ENCODE measurements at places on chromosomes 7 and 10.

- DNase-seq: no peak
These were observed 27.7 kb upstream of the VAX1 start for GRCh38 chr10:117165538-117166417.

- DNase-seq: no peak
These were observed 114.9 kb upstream of the SORCS3 start for GRCh38 chr10:104526188-104526587.

- no peak for DNase-seq
These were observed 5.3 kb upstream of the C1GALT1 start for GRCh38 chr7:7177044-7177517.

GRCh38 chr10:76086761-76087639 is 655.6 kb downstream of the LRMDA start:
- DNase-seq: no peak

DNA sequence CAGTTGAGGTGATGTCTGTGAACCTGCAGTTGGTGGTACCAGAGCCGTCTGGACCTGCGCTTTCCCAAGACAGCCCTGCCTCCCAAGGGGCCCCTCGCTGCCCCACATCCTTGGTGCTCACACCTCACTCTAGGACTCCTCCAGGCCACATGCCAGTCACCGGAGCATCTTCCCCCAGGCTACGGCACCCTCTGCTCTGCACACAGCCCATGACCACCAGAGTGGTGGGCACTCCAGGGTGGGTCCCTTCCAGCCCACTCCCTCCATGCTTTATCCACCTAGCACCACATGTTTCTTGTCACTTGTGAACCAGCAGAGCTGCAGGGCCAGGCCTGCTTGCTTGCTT is 183.7 kb upstream of the SH2B2 start:
- no peak for DNase-seq

DNA sequence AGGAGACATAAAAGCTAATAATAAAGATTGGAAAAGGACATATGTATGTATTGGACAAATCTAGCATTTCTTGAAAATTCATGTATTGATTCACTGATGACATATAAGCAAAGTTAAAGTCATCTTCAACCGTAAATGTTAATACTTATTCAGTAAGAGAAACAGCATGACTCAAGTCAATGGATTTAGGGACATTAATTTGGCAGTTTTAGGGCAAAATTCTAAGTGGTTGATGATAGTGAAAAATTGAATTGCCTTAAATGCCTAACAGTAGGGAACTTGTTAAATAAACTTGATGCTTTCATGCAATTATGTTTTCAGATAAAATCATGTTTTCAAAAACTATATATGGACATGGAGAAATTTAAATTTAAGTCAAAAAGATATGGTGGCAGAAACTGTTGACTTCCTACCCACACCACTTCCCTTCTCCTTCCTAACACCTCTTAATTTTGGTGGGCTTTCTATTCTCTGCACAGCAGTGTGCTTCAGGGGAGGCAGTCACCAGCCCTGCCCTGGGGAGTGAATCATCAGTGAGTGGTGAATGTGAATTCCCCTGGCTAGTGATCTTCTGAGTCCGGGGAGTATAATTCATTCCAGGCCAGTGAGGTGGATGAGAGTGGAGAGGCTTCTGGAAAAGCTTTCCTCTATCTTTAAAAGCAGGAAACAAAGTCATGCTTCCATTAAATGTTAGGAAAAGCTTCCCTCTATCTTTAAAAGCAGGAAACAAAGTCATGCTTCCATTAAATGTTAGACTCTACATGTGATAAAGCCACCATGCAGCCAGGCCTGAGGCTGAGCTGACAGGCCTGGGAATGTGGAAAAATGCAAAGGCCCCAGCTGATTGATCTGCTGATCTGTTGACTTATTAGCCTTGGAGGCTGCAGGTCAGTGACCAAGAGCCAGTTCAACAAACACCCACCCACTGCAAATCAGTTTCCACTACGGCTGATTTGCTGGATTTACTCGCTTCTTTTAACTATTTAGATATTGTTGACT is 25.2 kb upstream of the ITGB1 start:
- DNase-seq: no peak

- DNase-seq: peak; percentile 51
These were observed 104.4 kb upstream of the LRRC4 start for GRCh38 chr7:128135515-128136214.

DNA sequence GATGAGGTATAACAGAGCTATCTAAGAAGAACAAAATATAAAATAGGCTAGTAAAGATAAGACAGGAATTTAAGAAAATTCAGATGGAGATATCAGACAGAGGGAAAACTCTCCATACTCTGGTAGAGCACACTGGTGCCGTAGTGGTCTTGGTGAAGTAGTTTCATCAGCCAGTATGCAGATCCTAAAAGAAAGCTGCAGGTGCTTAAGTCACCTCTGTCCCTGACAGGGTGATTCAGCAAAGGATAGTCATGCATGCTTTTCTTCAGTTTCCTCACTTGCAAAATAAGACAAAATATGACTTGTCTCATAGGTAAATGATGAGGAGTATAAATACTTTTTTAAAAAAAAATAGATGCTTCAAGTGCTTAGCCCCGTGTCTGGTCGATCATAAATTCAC is 794.9 kb downstream of the TNS3 start:
- DNase-seq: no peak

DNA sequence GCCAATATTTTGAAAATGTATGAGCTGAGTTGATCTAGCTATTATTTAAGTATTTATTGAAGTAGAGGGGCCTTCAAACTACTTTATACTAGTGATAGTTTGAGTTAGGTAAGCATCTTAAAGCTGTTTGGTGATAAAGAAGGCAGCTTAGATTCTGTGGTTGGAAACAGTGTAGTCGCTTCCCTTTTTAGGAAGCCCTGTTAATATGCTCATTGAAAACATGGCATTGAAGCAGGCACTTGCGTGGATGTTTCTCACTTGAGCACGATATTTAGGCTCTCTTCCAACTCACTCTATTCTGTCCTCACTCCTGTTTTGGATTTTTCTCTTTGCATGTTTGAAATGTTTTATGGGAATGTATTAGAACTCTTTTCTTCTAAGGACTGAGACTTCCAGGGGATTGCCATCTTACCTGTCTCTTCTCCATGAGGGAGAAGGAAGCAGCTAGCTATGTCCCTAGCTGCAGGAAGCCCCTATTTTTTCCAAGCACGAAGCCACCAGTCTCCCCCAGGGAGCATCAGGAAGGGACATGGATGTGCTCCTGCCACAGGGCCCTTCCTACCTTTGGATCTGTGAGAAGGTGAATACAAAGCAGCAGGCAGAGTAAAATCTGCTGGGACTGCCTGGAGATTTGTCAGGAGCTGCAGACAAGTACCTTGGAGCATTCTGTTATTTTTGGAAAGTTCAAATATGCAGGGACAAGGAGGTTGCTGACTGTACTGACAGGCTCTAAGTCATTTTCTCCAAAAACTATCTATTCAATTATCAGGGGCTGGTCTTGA is 22.0 kb upstream of the BMPR1A start:
- DNase-seq: no peak

- peak; percentile 92 for DNase-seq
These were observed 31.1 kb downstream of the ADAP1 start for GRCh38 chr7:923108-924041.

GRCh38 chr7:107703219-107703618 is 40.7 kb upstream of the CBLL1 start:
- no peak for DNase-seq

GRCh38 chr7:17090751-17091150 is 207.7 kb upstream of the AHR start:
- DNase-seq: no peak
